ENCODE measurements at places on chromosomes 2 and 18. TPM values are rescaled to one million over a fixed set of nuclear protein-coding genes. Genes with fewer than 3 reads are reported as not detected.
A peak's percentile ranks its signal among the peaks of the same experiment; 100 is the strongest.

The CCDC68 gene
- total RNA-seq, result 4.2 TPM

DNA sequence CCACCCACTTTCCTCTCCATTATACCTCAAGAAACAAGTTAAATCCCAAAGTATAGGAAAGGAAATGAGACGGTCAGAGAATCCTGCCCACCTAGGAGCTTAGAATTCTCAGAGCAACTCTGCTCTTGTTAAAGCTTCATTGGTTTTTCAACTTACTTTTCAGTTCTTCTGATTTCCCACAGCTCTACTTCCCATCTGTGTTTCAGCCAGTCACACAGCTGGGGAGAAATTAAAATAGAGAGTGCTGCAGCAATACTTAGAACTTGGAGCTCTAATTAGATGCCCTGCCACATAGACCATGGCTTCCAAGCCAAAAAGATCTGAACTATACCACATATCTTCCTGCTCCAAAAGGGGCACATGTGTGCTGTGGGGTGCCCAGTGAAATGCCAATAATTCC is 166.7 kb downstream of the RIT2 start:
- no peak for DNase-seq

DNA sequence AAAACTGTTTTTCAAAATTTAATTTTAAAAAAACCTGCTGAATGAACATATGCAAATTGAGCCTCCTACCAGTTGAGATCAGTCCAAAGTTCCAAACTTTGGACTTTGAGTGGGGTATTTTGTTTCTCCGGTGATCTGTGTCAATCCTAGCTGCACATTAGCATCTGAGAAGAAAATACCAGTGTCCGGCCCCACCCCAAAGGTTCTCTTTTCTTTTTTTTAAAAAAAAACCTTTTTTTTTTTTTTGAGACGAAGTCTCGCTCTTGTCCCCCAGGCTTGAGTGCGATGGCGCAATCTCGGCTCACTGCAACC is 91.7 kb downstream of the SEPTIN10 start:
- no peak for DNase-seq

GRCh38 chr2:64562148-64562784 is 38.1 kb downstream of the AFTPH start:
- peak; percentile 27 for DNase-seq
